ENCODE measurements at places on chromosomes 7 and 10.

GRCh38 chr10:12833451-12833850, 168.1 kb downstream of the CCDC3 start:
- DNase-seq: no peak

DNA sequence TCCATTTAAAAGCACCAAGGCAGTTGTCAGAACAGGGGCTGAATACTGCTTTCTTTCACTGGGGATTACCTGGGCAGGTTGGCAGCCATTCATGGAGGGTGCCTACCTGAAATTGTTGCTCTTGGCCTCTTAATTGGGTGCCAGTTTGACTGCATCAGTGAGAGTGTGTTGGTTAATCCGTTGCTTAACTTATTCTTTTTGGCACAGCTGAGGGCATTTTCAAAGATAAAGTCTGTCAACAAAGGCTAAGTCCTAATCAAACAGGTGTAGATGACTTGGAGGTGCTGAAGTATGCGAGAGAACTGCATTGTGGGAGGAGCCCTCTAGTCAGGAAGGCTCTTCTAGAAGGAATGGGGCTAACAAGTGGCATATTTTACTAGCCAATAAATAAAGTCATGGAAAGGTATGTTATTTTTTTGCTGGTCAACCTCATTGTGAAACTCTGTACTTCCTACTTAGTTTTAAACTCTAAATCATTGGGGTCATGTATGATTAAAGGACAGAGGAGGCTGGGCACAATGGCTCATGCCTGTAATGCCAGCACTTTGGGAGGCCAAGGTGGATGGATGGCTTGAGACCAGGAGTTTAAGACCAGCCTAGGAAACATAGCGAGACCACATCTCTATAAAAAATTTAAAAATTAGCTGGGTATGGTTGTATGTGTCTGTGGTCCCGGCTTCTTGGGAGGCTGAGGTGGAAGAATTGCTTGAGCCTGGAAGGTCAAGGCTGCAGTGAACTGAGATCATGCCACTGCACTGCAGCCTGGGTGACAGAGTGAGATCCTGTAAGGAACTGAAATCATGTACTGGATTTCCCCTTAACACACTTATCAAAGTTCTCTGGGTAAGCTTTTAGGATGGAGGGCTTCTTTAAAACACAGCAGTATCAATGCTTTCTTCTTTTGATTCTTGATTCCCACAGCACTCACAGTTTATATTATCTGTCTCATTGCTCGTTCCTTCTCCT, 134.1 kb downstream of the LRMDA start:
- DNase-seq: no peak

DNA sequence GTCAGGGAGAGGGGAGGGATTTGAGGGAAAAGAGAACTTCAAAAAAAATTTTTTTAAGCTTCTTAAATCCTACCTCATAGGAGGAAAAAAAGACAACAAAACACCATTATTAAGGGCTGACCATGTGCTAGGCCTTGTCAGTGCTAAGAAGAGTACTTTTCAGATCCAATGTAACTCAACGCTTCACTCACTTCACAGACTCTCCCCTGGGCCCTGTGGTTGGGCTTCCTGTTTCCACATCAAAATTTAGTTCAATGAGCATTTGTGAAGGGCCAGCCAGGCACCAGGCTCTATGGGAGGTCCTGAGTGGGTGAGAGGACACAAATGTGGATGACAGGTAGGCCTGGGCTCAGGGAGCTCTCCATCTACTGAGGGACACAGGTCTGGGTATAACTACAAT, 249.8 kb downstream of the PTEN start:
- DNase-seq: no peak

DNA sequence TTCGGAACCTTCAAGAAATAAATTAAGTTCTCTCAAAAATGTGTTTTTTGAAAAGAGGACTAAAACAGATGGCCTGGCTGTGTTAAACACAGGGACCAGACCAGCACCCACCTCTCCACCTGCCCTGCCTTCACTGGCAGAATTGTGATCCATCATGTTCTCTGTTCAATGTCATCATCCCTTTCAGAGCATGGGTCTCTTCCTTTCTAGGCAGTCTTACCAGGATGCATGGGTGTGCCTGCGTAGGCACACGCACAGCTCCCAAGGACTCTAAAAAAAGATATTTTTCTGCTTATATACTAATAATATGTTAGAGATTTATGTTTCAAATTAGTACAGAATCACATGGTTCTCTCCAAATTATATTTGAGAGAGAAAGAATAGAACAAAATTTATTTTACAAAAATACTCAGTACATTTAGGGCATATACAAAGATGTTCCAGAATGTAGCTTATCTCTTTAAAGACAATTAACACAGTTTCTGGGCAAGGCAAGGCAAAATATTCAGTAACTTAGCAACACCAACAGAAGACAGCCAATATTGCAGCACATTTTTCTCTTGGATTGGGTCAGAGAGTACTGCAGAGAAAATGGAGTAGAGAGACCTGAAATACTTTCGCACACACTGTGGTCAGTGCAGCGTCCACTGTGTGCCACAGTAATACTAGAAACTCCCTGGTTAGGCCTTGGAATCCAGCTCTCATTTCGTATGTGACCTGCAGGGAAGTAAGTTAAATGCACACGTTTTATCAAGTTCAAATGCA, 52.8 kb downstream of the EGFR start:
- DNase-seq: no peak

DNA sequence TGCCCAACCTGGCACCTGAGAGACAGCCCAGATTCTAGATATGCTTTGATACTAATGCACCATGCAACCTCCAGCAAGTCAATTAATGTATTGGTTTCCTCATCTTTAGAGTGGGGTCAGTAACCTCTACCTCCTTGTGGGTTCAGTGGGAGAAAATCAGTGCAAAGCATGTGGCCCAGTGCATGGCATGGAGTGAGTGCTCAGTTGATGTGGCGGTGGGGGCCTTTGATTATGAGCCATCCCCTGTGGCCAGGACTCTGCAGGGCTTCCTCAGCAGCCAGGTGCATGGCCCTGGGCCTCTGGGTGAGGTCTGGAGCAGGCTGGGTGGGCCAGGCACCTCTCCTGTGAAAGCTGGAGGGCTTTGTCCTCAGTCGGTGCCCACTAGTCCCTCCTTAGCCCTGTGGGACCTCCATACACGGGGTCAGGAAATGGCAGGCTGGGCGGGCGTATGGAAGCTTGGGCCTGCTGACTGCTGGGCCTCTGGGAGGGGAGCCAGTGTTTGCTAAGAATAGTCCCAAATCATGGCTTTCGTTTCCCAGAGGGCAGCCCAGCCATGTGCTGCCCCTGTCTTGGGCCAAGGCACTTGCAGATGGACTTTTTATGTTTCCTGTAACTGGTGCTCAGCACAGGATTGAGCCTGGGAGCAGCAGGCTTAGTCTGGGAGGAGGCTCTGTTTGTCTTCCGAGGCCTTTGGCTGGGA, 3.4 kb downstream of the PALD1 start:
- DNase-seq: peak; percentile 84

GRCh38 chr7:129778770-129779601, 167.5 kb downstream of the NRF1 start:
- DNase-seq: no peak

DNA sequence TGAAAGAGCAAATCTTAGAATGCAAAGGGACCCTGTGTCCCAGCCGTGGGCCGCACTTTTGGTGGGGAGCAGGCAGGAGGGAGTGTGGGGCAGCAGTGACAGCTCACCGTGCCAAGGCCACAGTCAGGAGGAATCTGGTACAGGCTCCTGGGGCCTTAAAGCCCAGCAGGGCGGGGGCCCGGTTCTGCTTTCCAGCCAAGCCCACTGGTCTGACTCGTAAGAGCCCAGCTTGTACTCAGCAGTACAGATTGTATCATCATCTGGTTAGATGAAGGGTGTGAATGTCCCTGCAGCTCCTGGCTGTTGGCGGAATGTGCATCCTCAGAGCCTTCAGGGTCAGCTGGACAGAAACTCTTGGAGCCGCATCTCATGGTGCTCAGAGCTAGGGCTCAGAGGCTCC, 30.5 kb upstream of the TRIM8 start:
- DNase-seq: no peak

- peak; percentile 84 for DNase-seq
Observed at GRCh38 chr10:6328699-6329423, 126.1 kb downstream of the PFKFB3 start.

DNA sequence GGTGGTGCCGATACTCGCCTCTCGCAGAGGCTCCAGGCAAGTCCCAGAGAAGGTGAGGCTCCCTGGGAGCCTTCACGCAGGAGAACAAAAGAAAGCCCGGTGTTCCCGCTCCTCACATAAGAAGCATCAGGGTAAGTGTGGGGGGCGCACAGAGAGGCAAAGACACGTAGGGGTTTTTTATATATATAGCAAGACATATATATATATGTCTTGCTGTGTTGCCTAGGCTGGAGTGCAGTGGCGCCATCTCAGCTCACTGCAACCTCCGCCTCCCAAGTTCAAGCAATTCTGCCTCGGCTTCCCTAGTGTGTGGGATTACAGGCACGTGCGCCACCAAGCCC, 61.3 kb downstream of the PDIA4 start:
- DNase-seq: no peak

DNA sequence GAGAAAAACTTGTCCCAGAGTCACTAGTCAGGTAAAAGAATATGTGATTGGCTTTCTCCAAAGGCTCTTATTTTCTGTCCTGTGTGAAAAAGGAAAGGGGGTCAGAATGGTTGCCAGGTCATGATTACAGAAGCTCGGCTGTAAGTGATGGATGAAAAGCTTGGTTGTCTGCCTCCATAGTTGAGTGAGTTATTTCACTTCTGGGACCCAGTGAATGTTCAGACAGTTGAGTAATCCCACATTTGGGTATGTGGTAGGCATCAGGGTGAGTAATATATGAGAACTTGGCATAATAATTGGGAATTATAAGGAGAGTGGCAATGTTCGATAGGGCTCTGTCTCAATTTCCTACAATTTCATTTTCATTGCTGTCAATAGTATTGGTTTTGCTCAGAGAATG, 72.5 kb downstream of the BBS9 start:
- no peak for DNase-seq

- DNase-seq: no peak
Observed at GRCh38 chr10:11011984-11012383, 5.7 kb upstream of the CELF2 start.

GRCh38 chr7:156777364-156778069, 115.5 kb downstream of the LMBR1 start:
- no peak for DNase-seq

DNA sequence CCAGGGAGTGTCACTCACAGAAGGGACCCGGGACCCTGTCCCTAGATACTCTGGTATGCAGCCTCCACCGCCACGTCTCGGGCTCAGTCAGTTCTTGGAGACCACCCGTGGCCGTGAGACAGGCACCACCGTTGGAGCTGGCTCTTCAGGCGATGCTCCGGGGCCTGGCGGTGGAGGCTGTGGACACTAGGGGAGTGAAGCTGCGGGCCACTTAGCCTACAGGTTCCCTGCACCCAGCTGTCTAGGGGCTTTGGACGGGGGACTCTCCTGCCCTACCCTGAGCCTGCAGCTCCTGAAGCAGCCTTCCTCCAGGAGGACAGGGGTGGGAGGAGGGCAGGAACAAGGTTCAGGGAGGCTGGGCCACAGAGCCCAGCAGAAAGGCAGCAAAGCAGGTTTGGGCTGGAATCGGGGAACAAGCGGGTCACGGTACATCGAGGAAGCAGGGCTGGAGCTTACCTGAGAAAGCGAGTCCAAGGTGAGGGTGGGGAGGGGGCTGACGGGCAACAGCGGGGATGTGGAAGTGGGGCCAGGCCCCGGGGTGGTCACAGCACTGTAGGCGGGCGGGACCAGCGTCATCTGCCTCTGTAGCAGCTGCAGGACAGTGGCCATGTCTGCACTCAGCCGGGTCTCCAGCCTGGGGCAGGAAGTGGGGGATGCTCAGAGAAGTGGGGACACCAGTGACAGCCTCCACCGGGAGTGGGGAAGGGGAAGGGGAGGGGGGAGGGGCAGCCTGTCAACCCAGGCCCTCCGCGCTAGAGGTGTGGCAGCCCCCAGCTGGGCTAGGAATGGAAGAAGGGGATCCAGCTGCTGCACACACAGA, 31.5 kb downstream of the KCNH2 start:
- DNase-seq: no peak

GRCh38 chr10:8183241-8183704, 128.8 kb downstream of the GATA3 start:
- DNase-seq: no peak

DNA sequence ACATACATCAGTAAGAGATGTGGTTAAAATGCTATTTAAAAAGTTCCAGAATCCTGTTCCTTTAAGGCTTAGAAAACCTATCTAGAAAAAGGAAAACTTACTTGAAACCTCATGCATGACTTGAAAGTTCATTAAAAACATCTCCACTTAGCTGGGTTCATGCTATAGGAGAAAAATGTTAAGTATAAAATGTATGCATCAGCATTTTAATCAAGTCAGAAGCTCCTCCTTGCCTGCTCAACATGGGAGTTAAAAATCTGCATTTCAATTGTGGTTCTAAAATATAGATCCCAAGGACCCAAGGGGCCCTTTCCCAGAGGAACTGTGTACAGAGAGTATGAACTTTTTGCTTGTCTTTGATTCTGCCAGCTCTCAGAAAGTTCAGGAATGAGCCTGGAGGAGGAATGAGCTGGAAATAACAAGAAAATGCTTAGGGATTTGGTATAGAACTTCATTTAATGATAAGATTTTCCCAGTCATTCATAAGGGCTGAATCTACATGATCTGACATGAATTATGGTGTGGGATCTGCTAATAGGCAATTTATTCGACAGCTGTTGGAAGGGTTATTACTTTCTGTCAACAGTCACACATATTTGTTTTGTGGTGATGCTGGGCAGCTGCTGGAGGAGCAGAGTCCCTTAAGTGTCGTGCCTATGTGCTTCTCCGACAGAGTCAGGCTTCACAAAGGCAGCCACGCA, 85.6 kb upstream of the MTPN start:
- no peak for DNase-seq

- DNase-seq: no peak
Observed at GRCh38 chr7:74461970-74462706, 8.4 kb downstream of the GTF2IRD1 start.

DNA sequence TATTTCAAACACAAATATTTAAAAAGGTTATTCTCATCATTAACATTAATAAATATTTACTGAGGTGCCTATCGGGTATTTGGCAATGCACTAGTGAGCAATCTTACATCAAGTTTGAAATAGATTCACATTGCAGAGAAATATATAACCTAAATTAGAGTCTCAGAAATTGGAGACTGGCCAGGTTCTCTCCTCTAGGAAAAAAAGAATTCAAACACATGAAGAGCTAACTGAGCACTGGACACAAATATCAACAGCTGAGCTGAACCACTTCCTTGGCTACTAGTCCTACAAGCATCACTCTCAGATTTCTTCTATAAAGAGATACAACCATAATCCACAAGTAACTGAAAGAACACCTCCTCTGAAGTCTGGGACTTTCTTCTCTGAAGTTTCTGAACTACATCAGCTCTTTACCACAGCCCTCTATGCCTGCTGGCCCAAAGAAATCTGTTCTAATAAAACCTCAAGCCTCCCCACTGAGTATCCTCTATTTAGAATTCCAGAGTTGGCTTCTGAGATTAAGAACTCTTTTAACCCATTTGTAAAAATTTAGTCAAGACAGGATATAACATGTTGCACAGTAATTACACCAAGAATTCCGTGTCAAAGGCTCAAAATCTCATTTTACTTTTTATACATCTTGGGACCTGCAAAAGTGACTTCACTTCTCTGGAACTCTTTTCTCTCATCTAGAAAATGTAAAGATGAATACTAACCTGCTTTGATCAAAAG, 45.2 kb downstream of the MTERF1 start:
- DNase-seq: no peak

- DNase-seq: peak; percentile 66
Observed at GRCh38 chr10:64196638-64197315, 675.6 kb downstream of the REEP3 start.

- DNase-seq: no peak
Observed at GRCh38 chr7:135801045-135801693, 52.6 kb upstream of the FAM180A start.

GRCh38 chr10:86033581-86033980, 333.0 kb downstream of the GRID1 start:
- no peak for DNase-seq

- no peak for DNase-seq
Observed at GRCh38 chr10:5033061-5033778, 29.6 kb upstream of the AKR1C2 start.
